ENCODE measurements at places on chromosomes 7 and 10.

- no peak for DNase-seq
Observed at GRCh38 chr10:34462056-34462455, 353.0 kb downstream of the PARD3 start.

- DNase-seq, result no peak
Observed at GRCh38 chr7:74483402-74484336, 30.0 kb downstream of the GTF2IRD1 start.

DNA sequence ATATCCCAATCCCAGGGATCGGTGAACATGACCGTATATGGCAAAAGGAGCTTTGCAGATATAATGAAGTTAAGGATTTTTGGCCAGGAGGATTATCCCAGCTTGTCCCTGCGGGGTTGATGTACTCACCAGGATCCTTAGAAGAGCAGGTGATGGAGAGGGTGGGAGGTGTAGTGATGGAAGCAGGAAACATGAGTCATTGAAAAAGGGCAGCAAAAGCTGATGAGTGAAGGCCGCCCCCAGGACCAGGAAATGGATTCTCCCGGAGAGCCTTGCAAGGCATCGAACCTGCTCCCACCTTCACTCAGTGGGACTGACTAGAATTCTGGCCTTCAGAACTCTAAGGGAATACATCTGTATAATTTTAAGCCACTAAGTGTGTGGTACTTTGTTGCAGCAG lies 5.2 kb upstream of the NUPR2 start:
- no peak for DNase-seq

- no peak for DNase-seq
Observed at GRCh38 chr7:156576216-156577058, 64.1 kb upstream of the RNF32 start.

GRCh38 chr10:28480628-28480965 lies 52.3 kb upstream of the WAC start:
- DNase-seq, result no peak

DNA sequence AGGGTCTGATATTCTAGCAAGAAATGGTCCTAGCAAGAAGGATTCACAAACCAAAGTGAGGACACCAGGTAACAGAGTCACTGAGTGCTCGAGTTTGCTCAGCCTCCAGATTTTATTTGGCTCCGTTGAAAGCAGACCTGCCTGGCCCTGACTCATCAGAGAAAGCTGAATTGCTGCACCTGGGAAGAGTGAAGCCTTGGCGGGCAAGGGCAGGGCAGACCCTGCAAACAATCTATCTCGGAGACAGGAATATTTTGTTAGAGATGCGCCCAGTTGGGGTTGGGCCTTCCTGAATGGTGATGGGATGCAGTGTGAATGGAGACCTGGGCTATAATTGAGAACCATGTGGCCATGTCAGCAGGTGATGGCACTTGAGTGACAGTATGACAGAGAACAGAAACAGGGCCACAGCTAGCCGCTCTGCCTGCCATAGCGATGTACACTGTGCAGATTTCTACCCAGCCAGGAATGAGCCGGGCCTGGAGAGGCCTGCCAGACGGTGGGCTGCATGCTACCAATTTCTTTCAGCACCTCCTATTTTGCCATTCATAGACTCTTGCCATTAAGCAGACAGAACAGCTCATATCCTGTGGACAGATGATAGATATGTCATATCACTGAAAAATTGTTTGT lies 744.2 kb downstream of the LRMDA start:
- DNase-seq, result no peak

DNA sequence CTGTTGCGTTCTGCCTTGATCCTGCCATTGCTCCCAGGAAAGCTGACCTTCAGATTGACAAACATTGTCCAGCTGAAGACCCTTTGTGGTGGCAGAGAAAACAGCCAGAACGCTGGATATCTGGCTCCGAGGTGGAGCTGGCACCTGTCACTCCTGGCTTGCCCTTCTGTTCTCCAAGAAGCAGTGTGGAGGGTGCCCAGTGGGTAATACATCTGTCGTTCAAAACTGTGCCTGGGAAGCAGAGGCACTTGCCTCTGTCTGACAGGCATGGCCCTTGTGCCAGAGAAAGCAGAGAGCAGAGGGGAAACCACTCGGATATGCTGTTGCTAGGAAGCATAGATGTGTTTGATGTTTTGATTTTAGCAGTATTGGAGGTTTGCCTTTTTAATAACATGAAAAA lies 231.4 kb downstream of the BMPER start:
- no peak for DNase-seq

- DNase-seq, result no peak
Observed at GRCh38 chr7:24896031-24896501, 83.9 kb downstream of the OSBPL3 start.

DNA sequence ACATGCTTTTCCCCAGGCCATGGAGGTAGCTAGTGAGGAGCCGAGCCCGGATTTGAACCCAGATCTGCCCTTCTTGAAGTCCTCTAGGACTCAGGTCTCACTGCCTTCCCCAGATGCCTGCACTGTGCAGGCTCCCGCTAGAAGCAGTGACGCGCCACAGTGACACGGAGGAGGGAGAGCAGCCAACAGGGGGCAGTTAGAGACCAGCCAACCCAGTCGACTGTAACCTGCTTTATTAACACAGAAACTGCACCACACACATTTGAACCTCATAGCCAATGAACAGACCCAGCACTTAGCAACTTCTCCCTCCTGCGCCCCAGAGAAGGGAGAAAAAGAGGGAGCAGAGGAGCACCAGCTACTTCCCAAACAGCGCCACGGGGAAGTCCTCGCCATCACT lies 27.4 kb downstream of the PILRA start:
- DNase-seq, result no peak

DNA sequence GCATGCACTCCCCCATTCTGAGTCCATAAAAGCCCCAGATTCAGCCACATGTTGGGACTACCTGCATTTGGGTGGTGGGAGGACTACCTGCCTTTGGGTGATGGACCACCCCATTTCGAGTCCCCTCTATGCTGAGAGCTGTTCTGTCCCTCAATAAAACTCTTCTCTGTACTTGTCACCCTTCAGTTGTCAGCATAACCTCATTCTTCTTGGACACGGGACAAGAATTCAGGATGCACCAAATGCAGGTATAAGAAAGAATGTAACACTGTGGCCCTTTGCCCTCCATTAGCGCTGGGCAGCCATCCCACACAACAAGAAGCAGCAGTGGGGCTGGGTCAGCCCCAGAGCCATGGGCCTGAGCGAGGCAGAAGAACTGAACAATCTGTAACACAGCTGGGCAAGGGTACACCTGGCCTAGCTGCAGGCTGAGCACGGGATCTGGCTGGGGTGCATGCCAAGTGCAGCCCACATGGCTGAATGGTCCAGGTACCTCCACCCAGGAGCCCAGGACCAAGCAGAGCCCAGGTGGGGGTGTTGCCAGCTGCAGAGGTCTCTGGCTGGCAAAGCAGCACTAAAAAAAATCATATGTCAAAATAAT lies 1344.3 kb upstream of the LRRTM3 start:
- DNase-seq, result no peak

- DNase-seq, result no peak
Observed at GRCh38 chr7:155450970-155451801, 6.7 kb upstream of the EN2 start.

GRCh38 chr10:11605807-11606408 lies 5.5 kb downstream of the USP6NL start:
- DNase-seq, result no peak

- no peak for DNase-seq
Observed at GRCh38 chr10:43118631-43119415, 19.4 kb upstream of the CSGALNACT2 start.

GRCh38 chr7:98399890-98400541 lies 874 bp downstream of the BAIAP2L1 start:
- no peak for DNase-seq

DNA sequence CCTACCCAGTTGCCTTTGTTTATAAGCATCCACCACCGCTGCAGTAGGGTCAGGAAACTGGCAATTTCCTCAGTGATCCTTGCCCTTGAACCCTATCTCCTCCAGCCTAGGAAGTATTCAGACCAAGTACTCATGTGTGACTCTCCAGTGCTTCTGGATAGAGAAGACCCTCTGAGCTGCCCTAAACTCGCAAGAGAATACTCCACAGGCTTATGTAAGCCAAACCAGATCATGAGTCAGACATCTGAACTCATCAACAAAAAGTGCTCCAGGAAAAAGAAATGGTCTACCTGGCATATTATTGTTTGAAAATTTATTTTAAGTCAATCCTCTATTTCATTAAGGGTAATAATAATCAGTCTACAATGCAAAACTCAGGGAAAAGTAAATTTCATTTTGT lies 101.3 kb downstream of the KAT6B start:
- no peak for DNase-seq

- DNase-seq, result no peak
Observed at GRCh38 chr10:125156739-125157480, 3.5 kb downstream of the CTBP2 start.

DNA sequence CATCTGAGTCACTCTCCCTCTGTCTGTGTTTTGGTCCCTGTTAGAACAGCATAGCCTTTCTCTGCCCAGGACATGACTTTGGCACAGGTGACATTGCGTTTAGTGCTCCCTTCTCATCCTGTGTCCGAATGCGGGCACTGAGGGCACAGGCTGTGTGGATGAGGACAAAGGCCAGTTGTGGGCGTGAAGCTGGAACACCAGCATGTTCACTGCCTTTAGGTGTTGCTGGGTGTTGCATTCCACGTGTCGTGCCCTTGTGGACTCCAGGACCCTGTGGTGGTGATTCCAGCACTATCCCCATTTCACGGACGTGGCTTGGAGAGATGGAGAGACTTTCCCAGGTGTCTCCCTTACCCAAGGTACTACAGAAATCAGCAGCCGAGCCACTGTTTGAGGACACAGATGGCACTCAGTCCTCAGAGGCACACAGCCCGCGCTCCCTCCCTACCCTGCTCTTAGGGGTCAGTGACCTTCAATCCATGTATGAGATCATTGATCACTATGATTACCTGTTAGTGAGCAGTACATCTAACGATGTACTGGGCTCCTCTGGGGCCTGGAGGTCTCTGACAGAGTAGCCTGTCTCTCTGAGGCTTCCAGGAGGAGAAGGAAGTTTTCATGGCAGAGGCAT lies 917 bp upstream of the CNPY1 start:
- DNase-seq, result no peak

DNA sequence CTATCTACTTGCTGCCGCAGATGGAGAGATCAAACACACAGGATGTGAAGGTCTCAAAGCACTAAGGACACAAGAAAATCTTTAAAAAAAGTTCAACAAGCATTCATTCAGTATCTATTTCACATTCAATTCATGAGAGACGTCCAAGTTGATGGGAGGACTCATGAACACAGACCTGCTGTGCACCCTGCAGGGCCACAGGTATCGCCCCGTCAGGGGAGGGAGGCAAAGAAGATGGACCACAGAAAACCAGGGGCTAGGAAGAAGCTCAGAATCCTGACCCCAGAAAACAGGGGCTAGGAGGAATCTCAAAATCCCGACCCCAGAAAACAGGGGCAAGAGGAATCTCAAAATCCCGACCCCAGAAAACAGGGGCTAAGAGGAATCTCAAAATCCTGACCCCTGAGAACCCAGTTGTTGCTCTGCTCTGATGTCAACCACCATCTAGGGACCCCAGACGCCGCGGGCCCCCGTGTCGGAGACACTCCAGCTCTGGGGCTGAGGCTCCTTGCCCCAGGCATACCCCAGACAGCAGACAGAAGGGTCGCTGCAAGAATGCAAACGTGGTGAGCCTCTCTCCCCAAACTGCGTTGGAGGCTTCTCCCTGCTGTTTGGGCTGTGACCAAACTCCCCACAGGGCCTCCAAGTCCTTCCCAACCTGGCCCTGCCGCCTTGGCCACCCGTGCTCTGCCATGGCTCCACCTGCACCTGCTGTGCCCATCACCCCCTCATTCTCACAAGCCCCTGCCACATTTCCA lies 197.6 kb downstream of the DIP2C start:
- DNase-seq, result no peak

DNA sequence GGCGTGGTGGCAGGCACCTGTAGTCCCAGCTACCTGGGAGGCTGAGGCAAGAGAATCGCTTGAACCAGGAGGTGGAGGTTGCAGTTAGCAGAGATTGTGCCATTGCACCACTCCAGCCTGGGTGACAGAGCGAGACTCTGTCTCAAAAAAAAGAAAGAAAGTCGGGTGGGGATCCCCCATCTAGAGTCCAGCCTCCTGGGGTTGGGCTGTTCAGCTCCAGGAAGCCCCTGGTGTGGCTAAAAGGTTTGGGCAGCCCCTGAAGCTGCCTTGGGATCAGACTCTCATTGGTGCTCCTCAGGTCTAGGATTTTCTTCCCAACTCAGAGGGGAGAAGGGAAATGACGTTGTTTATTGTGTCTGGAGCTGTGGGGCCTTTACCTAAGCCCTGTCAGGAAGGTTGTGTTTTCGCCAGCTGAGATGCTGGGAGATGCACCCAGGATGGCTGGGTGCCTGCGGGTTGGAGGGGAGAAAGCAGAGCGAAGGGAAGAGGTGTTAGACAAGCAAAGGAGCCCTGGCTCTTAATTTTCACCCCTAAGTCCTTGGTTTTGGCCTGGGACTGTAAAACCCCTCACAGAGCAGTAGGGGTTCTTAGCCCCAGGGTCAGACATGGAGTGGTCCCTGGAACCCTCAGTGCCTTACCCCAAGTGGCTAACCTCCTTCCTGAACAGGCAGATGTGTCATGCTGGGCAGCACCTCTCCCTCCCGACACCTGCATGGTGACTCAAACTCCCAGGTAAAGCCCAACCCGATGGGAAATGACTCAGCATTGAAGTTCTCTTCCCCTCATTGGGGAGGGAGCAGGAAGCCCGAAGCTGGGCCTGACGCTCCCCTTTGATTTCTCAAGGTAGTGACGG lies 21.1 kb downstream of the PLAU start:
- DNase-seq, result no peak

GRCh38 chr7:21327422-21328409 lies 100.2 kb upstream of the SP4 start:
- no peak for DNase-seq

- no peak for DNase-seq
Observed at GRCh38 chr7:47905076-47905920, 43.0 kb downstream of the PKD1L1 start.

- no peak for DNase-seq
Observed at GRCh38 chr10:10946801-10947200, 70.9 kb upstream of the CELF2 start.

- DNase-seq, result no peak
Observed at GRCh38 chr7:66256281-66256680, 51.1 kb downstream of the TPST1 start.

- no peak for DNase-seq
Observed at GRCh38 chr7:87330942-87331341, 14.5 kb upstream of the CROT start.

DNA sequence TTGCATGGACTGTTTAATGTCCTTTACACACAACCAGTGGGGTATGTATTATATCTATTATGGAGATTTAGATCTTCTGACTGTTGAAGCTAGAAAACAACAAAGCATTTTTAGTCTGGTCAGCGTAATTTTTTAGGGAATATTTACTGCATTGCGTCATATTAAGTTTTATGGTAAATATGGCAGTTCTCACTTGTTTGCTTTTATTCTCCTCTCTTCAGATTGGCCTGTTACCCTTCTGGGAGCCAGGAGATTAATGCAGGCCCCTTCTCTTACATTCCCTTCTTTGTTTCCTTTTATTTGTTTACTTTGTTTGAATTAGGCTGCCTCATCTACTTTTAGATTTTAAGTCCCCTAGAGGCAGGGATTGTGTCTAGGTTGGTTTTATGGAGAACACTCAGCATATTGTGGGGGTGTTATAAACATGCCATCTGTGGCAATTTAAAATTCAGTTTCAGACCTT lies 13.8 kb downstream of the UBE2D1 start:
- DNase-seq, result no peak

- no peak for DNase-seq
Observed at GRCh38 chr7:84477786-84478478, 283.3 kb upstream of the SEMA3A start.

GRCh38 chr10:3889961-3890522 lies 105.0 kb upstream of the KLF6 start:
- no peak for DNase-seq

- no peak for DNase-seq
Observed at GRCh38 chr7:16712916-16713315, 40.6 kb upstream of the TSPAN13 start.

GRCh38 chr10:113022265-113022664 lies 72.2 kb downstream of the TCF7L2 start:
- no peak for DNase-seq
